ENCODE measurements at places on chromosomes 16 and 17.

DNA sequence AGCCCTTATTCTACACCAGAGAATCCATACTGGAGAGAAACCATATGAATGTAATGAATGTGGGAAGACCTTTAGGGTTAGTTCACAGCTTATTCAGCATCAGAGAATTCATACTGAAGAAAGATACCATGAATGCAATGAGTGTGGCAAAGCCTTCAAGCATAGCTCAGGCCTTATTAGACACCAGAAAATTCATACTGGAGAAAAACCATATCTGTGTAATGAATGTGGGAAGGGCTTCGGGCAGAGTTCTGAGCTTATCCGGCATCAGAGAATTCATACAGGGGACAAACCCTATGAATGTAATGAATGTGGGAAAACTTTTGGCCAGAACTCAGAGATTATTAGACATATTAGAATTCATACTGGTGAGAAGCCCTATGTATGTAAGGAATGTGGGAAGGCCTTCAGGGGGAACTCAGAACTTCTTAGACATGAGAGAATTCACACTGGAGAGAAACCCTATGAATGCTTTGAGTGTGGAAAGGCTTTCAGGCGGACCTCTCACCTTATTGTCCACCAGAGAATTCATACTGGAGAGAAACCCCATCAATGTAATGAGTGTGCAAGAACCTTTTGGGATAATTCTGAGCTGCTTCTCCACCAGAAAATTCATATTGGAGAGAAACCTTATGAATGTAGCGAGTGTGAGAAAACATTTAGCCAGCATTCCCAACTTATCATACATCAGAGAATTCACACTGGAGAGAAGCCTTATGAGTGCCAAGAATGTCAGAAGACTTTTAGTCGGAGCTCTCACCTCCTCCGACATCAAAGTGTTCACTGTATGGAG lies 14.1 kb downstream of the ZFP3 start:
- no peak for DNase-seq

DNA sequence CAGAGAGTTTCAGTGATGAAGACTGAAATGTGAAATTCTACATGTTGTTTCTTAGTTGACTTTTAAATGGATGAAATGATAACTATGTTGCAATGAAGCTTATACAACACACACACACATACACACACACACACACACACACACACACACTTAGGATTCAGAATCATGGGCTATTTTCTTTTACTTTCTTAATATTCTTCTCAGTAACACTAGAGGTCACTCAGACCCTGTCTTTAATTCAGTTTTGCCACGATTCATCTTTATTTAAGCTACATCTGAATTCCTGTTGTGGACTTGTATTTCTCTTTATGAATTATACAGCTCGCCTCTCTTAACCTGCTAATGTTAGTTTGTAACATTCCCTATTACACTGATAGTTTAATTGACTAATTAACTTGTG lies 109.6 kb upstream of the GOT2 start:
- DNase-seq: no peak

DNA sequence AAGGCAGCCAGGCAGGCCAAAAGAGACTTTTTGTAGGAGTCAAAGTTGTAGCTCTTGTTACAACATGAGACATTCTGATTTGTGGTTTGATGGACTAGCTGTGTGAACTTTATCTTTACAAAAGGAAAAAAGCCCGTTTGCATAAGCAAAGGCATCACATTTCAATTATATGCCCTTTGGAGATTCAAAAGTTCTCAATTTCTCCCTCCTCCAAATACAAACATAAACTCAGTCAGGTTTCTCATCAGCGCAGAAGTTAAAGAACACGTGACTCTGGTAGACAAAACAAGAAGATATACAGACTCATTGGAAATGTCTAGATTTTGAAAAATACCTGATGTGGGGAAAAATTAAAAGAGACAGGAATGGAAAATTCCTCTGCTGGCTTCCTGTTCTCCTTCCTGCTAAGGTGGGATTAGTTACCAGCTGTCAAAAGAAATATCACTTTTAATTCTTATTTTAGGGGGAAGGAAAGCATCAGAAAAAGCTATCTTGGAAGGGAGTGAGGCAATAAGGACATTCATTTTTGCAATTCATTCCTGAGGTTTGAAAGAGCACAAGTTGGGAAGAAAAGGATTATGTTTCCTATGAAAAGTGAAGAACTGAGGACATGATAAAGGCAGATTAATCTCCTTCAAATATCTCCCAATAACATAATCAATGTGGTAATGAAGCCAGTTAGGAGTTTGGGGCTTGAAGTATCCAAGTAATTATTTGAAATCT lies 4.6 kb upstream of the KCNJ16 start:
- DNase-seq: no peak

GRCh38 chr16:59013930-59014329 lies 279.8 kb upstream of the GOT2 start:
- DNase-seq: no peak

DNA sequence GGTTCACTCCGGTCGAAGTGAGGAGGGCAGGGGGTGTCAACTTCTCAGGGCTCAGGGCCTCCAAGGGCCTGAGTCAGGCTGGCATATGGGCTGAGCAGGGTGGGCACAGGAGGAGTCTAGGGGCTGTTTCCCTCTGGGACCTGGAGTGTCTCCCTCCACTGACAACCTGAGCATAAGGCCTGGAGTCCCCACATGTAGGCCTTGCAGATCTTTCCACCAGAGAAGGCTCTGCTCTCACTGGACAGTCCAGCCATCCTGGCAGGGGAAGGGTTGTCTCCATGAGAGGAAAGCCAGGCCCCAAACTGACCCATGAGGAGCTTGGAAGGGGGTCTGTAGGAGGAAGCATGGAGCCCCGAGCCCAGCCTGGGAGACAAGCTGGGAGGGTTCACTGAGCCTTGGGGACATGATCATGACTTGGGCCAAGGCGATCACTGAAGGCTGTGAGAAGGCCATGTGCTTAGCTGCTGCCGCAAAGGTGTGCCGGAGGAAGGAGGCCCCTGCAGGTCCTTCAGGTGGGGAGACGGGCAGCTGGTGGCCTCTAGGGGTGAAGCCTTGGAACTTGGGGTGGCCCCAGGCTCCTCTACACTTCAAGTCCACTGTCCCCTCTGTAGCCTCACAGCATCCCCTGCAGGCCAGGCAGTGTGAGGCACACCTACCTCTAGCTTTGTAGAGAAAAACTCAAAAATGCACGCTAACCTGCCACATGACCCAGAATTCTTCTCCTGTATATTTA lies 9.9 kb downstream of the CMTM2 start:
- DNase-seq: peak; percentile 21

DNA sequence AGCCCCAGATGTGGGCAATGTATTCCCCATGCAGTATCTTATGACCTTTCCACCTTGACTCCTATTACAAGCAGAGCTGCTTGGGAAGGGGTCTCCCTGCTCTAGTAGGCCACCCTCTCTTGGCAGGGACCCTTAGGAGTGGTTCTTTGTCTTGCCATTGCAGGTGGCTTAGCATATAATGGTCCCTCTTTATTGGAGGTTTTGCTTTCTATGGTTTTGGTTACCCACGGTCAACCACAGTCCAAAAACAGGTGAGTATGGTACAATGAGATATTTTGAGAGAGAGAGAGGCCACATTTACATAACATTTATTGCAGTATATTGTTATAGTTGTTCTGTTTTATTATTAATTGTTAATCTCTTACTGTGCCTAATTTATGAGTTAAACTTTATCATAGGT lies 472.8 kb upstream of the ASIC2 start:
- no peak for DNase-seq

GRCh38 chr17:61444075-61444474 lies 8.1 kb upstream of the TBX4 start:
- no peak for DNase-seq

- DNase-seq: no peak
Measured at GRCh38 chr17:69223809-69224208, 4.8 kb downstream of the ABCA10 start.

GRCh38 chr16:67441271-67441753 lies 10.4 kb downstream of the HSD11B2 start:
- DNase-seq: no peak

DNA sequence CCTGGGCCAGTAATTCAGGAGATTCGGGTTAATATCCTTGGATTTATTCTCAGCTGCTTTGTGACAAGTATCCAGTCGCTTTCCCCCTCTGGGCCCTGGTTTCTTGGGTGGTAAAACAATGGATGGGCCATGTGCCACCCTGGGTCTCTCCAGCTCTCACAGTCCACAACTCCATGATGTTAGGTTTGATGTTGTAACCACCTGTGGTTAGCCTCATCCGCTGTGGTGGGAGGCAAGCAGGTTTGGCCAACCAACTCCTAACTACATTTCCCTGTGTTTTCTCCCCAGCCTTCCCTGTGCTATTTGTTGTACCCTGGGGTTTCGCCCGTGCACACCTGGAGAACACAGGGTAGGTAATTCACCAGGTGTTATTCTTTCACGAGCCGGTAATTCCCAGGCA lies 35.1 kb downstream of the GLP2R start:
- no peak for DNase-seq

DNA sequence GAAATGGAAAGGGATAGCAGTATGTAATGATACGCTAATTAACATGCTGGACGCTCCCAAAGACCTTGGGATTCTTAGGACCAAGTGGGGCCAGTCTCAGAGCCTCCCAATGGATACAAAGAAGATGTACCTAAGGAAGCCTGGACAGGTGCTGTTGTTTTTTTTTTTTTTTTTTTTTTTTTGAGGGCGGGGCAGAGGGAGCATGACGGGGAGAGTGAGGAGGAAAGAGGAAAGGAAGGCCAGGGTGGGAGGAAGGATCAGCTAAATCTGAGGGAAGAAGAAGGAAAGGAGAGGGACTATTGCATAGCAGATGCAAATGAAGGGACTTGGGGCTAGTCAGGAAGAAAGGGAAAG lies 2.5 kb downstream of the VAMP2 start:
- DNase-seq: no peak

GRCh38 chr16:14522671-14523070 lies 107.4 kb downstream of the PARN start:
- DNase-seq: no peak

DNA sequence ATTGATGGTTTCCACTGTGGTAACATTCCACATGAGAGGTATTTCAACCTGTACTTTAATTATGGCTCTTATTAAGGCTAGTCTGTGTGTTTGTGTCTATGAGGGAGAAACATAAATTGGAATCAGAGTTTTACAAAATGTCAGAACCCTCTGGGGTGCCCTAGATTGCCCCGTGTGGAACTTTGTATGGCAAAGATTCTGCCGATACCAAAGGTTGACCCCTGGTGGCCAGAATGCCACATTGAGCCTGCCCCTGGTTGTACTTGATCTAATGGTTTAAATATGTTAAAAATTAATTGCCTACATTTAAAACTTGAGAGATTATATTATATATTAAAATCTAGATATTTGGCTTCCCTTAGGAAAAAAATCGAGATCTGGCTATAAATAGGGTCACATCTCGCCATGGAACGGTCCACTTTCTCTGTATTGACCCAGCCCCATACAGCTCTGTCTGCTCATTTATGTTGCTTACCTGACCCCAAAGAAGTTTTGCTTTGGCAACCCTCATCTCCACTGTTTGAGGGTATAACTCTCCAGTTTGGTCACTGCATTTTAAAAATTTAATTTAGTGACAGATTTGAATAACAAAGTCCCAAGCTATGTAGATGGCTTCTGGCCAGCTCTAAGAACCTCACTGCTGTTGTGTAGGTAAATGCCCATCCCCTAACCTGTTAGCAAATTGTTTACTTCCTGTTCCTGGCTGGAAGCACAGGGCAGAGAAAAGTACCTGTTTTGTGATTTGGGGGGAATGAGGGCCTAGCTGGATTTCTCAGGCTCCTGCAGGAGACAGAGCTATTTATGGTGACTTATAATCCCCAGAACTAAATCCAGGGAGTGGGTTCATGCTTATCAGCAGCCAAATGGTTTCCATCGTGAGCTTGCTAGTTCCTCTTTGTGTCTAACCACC lies 95.0 kb downstream of the PLCG2 start:
- DNase-seq: peak; percentile 19

- DNase-seq: no peak
Measured at GRCh38 chr16:53111078-53111791, 56.4 kb downstream of the CHD9 start.

DNA sequence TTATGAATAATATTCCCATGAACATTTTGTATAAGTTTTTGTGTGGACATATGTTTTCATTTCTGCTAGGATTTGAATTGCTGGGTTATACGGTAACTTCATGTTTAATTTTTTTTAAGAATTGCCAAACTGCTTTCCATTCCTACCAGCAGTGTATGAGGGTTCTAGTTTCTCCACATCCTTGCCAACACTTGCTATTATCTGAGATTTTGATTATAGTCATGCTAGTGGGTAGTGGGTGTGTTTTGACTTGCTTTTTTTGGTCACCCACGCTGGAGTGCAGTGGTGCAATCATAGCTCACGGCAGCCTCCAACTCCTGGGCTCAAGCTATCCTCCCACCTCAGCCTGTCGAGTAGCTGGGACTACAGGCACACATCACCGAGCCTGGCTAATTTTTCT lies 3.0 kb upstream of the EEF2K start:
- no peak for DNase-seq

- no peak for DNase-seq
Measured at GRCh38 chr16:81066681-81067080, 10.4 kb downstream of the C16orf46 start.

DNA sequence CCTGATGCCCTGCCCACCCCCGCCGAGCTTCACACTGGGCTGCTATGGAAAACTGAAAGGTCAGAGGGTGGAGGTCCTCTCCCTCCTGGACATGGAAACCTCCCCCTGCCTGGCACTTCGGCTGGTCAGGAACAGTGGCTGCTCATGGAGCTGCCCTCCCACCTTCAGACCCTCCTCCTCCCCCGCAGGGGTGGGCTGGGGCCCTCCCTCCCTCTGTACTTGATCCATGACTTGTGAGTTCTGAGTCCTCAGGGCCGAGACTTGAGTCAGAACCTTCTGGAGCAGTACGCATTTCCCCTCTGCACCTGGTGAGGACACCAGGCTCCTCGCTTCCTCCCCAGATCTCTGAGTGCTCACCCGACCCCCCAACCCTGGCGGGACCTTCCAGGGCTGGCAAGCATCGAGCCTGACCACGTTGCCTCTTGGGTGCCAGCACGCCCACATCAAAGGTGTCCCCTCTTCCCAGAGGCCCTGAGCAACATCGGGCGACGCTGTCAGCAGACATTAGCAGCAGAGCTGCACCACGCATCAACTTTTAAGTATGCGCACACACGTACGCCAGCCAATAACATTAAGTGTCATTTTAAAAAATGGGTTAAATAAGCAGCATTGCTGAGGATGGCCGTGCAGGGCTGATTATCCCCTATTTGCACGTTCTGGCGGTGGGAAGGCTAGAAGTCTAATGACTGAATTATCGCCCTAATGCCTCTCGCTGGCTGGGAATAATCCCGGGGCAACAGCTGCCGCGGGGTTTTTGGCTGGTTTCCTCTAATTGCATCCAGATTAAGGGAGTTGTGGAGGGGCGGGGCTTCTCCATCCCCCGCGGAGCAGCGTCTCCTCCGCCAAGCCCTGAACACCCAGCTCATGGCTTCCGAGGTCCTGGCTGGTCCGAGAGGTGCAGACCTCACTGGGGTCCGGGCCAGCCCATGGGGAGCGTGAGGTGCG lies 98.0 kb downstream of the TBC1D16 start:
- no peak for DNase-seq

GRCh38 chr17:30323895-30324319 lies 9.9 kb downstream of the TMIGD1 start:
- DNase-seq: no peak

- no peak for DNase-seq
Measured at GRCh38 chr17:80872501-80873306, 118.9 kb upstream of the CHMP6 start.

- no peak for DNase-seq
Measured at GRCh38 chr16:3548445-3548844, 28.8 kb downstream of the NLRC3 start.

- no peak for DNase-seq
Measured at GRCh38 chr17:73043686-73044581, 48.6 kb downstream of the SLC39A11 start.

- no peak for DNase-seq
Measured at GRCh38 chr17:30332057-30332542, 1.8 kb downstream of the TMIGD1 start.
